ENCODE measurements at places on chromosomes 7 and 10. TPM values are rescaled to one million over a fixed set of nuclear protein-coding genes. Genes with fewer than 3 reads are reported as not detected.
A peak's percentile ranks its signal among the peaks of the same experiment; 100 is the strongest.

The NEURL1 gene
- 3.1 TPM for total RNA-seq

The SLC26A3 gene
- total RNA-seq = not detected

- H3K27me3 ChIP-seq = no peaks in the 10 kb centered on the region
- DNase-seq = no peak
- no peak overlapping the region for H3K27ac ChIP-seq
- no peak overlapping the region for H3K4me3 ChIP-seq
- H3K4me1 ChIP-seq = no peaks in the 10 kb centered on the region
Observed at GRCh38 chr10:106520698-106521097, 643.8 kb downstream of the SORCS1 start.

DNA sequence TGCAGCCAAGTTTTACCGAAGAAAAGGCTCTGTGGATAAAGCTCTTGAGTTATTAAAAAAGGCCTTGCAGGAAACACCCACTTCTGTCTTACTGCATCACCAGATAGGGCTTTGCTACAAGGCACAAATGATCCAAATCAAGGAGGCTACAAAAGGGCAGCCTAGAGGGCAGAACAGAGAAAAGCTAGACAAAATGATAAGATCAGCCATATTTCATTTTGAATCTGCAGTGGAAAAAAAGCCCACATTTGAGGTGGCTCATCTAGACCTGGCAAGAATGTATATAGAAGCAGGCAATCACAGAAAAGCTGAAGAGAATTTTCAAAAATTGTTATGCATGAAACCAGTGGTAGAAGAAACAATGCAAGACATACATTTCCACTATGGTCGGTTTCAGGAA, 10.6 kb downstream of the IFIT1 start:
- no peak overlapping the region for H3K4me3 ChIP-seq
- no peak overlapping the region for H3K27ac ChIP-seq
- H3K27me3 ChIP-seq = peaks cover 2% of the 10 kb centered on the region
- no peaks in the 10 kb centered on the region for H3K4me1 ChIP-seq
- H3K36me3 ChIP-seq = peaks cover 4% of the 10 kb centered on the region
- DNase-seq = no peak

- H3K27ac ChIP-seq = peak overlapping the region; percentile 96
- DNase-seq = no peak
- peaks cover 22% of the 10 kb centered on the region for H3K27me3 ChIP-seq
- H3K4me3 ChIP-seq = peak overlapping the region; percentile 69
- H3K36me3 ChIP-seq = peaks cover 12% of the 10 kb centered on the region
- H3K4me1 ChIP-seq = peaks cover 65% of the 10 kb centered on the region
Observed at GRCh38 chr10:69881202-69881601, 79.5 kb downstream of the COL13A1 start.

All from glutamatergic neuron (in vitro differentiated cells).